ENCODE measurements at places on chromosomes 7 and 10. TPM values are rescaled to one million over a fixed set of nuclear protein-coding genes. Genes with fewer than 3 reads are reported as not detected.

Gene VPS37D
- not detected for total RNA-seq

Gene FRMD4A
- total RNA-seq = 0.05 TPM

Gene PTN
- not detected for total RNA-seq

Gene MMRN2
- total RNA-seq = not detected

Measured in T-helper 2 cell treated with Interferon-gamma antibody and Interleukin-4, amounts not matched to agents 100 ng/mL and 5 ng/mL, for 36 hours (primary cell).